Inflammatory macrophage (primary cell): ENCODE measurements at places on chromosomes 6 and 20.
A peak's percentile ranks its signal among the peaks of the same experiment; 100 is the strongest.

DNA sequence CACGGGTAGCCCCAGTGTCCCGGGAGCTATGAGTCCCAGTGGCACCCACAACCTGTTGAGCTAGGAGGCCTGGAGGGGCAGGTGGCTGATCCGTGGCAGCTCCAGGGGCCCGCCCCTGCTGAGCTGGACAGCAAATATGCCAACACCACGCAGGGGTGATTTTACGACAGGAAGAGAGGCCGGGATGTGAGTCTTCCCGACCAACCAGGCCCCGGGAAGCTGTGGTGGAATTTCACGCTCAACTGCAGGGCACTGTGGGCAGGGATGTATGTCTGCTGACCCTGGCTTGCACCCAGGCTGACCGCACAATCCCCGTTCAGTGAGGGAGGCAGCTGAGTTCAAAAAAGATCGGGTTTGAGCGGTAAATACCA is 183.9 kb downstream of the ERMARD start:
- no peak for DNase-seq

DNA sequence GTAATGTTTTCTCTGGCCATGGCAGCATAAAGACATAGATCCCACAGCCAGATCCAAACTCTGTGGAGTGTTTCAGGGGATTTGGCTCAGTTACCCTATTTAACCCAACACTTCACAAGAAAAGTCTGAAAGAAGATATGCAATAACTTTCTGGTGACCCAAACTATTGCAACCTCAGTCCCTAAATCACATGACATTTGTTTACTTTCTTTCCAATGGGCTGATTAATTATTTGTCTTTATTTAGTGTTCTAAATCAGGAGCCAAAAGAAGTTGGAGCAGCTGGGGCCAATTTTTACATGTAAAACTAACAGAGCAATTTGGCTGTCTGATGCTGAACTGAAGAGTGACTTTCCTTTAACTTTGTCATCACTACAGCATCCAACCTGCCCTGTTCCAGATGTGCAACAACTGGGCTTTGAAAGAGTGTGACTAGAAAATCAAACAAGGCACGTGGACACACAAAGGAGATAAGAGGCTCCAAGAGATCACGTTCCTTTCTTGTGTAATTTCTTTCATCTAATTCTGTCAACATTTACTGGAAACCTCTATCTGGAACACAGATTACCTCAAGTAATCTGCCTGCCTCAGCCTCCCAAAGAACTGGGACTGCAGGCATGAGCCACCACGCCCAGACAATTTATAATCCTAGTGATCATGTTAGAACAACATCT is 90.8 kb downstream of the TRMT11 start:
- no peak for DNase-seq

- DNase-seq: no peak
These were observed 28.4 kb downstream of the ARHGAP40 start for GRCh38 chr20:38629979-38630378.

DNA sequence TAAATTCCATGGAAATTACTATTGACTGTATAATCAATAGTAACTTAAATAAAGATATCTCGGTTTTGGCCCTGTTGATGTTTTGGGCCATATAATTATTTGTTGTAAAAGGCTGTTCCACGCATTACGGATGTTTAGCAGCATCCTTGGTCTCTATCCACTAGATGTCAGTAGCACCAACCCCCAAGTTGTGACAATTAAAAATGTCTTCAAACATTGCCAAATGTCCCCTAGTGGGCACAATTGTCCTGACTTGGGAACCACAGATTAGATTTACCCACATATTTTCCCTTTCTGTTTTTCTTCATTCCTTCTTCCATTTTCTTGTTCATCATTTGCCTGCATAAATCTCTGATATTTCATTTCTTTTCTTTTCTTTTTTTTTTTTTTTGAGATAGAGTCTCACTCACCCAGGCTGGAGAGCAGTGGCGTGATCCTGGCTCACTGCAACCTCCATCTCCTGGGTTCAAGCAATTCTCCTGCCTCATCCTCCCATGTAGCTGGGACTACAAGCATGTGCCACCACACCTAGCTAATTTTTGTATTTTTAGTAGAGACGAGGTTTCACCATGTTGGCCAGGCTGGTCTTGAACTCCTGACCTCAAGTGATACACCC is 13.6 kb upstream of the WFDC8 start:
- DNase-seq: peak; percentile 84

DNA sequence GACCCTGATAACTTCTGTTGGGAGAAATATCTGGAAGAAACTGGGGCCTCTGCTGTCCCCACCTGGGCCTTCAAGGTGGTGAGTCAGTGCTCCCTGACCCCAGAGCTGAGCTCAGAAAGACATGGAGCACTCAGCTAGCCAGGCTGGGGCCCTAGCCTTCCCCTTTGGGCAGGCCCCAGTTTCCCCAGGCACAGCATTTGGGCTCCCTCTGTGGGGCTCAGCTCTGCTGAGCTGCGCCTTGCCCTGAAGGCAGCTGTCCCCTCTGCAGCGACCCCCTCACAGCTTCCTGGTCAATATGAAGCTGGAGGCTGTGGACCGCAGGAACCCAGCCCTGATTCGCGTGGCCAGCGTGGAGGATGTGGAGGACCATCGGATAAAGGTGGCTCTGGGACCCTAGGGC is 24.8 kb upstream of the SGK2 start:
- no peak for DNase-seq

- peak; percentile 94 for DNase-seq
These were observed 5.2 kb downstream of the OCSTAMP start for GRCh38 chr20:46545077-46545826.

DNA sequence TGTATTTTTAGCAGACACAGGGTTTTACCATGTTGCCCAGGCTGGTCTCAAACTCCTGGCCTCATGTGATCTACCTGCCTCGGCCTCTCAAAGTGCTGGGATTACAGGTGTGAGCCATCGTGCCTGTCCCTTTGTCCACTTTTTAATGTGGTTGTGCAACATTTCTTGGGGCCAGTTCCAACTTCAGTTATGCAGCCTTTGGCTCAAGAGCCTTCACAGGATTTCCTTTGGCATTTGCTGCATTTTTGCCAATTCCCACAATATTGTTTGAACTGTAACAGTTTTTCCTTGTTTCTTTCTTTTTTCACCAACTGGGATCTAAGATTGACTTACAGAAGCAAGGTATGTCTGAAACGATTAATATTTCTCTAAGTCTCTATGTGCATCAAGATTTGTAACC is 63.6 kb downstream of the EDN1 start:
- no peak for DNase-seq

GRCh38 chr6:42781796-42782688 is at the start of gene BICRAL:
BICRAL (plus strand) TSS chr6:42782052; CDS start chr6:42822023, 39,971 bp downstream.
- peak; percentile 73 for DNase-seq

DNA sequence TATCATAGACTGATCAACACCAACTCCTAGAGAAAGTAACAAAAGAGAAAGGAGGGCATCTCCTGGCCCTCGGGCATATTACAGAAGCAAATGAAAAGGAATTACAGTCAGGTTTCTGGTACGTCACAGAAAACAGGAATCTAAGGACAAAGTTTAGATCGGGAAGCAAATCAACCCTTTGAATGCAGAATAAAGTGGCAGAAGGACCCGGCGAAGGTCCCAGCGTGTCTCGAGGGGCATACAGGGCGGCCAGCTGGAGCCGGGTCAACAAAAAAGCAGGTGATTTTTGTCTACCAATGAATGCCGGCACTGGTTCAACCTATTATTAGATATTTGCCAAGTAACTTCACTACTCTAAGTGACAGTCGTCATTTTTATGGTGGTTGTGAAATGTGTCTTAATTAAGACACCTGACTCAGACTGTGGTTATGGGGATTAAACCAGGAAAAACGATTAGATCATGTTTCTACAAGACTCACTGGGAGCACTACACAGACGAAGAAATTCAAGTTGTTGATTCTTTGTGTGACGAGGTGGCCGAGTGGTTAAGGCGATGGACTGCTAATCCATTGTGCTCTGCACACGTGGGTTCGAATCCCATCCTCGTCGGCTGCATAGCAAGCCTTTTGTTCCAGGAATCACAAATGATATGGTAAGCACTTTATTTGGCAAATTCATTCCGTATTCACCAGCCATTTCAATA is 12.4 kb upstream of the ZSCAN9 start:
- peak; percentile 74 for DNase-seq

- no peak for DNase-seq
These were observed 1.1 kb upstream of the JPH2 start for GRCh38 chr20:44187772-44188709.

- no peak for DNase-seq
These were observed 24.9 kb upstream of the SULF2 start for GRCh38 chr20:47810116-47810677.

GRCh38 chr6:155181498-155181897 is 82.3 kb upstream of the CLDN20 start:
- DNase-seq: no peak

DNA sequence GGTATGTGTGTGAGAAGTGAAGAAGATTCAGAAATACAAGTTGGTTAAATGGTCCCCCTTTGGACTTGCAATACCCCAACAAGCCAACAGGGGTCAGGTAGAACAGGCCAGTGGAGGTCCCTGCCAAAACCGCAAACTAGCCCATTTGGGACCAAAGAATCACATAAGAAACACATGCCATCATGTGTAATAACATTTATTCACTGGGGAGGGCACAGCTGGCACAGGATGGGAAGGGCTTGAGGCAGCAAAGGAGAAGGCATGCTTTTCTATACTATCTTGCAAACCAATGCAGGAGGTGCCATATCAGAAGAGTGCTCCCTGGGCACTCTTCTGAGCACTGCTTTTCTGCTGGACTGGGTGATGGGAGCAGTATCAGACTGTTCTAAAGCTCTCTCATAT is 116.1 kb upstream of the TRAF3IP2 start:
- peak; percentile 19 for DNase-seq

DNA sequence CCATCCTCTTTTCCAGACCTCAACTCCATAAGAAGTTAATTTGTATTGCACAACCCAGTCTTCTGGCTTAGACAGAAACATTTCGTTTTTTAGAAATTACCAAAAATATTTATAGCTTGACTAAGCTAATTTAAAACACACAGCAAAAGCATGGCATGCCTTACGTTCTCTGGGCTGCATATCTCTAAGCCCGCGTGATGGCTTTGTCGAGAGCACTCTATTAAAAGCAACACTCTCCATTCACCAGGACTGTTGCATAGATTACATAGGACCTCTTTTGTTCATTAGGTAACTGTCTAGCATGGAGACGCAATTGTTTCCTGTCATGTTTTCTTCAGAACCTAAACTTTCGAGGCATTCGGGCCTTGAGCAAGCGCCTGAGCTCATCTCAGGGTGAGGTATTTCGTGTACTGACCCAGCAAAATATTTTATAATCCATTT is 104.5 kb downstream of the IBTK start:
- no peak for DNase-seq

GRCh38 chr6:13484138-13484708 is 3.2 kb downstream of the GFOD1 start:
- DNase-seq: no peak

GRCh38 chr20:10864076-10864672 is 190.4 kb upstream of the JAG1 start:
- DNase-seq: peak; percentile 20

- DNase-seq: peak; percentile 99
These were observed at the start of gene DXO for GRCh38 chr6:31971993-31972708. DXO (minus strand) TSS chr6:31972138; CDS start chr6:31971675, 463 bp downstream.

- DNase-seq: no peak
These were observed 4.1 kb upstream of the CCR6 start for GRCh38 chr6:167118839-167119238.

DNA sequence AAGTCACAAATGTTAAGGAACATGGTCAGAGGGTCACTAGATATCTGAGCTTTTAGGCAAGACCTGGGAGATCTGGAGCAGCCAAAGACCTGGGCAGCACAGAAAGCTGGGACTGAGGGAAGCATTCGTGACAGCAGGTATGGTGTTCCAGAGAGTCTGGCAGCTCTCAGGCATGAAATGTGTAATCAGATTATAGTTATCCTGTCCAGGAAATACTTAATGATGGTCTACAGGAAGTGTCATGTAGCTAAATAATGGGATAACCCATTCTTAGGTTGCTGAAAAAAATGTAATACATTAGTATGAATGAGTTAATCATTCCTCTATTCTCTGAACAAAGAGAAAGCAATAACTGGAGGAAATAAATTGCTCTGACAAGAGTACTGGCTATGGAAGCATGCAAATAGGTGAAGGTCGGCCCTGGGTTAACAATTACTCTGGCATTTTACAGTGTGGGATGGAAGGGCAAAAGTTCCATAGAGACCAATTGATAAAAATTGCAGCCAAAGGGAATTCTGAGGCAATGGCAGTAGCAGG is 740.5 kb downstream of the CBLN4 start:
- DNase-seq: no peak

DNA sequence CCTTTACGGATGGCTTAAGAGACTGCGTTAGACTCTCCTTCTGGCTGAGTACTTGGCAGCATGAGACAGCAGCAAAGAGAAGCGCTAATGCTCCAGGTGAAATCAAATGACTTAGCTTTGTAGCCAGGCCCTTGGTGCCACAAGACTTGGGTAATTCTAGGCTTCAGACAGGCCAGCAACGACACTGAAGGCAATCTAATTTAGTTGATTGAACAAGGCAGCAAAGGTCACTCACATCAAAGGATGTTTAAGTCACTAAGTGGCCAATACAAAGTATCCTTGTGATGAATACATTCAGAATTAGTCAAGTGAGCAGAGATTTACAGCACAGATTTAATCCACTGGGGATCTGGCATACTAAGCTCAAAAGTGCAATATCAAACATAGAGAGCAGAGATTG is 113.2 kb downstream of the FAM83B start:
- DNase-seq: no peak

DNA sequence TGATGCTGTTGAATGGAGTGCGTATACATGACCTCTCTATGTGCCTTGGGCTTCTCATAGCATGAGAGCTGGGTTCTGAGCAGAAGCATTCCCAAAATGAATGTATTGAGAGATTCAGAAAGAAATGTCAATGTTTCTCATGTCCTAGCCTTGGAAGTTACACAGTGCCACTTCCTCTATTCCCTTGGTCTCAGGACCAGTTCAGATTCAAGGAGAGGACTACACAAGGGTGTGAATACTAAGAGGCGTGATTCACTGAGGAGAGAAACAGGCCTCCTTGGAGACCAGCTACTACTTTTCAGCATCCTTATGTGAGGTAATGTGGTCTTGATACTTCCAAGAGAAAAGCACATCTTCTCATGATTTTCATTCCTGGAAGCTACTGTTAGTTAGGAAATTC is 10.4 kb downstream of the PPARD start:
- no peak for DNase-seq

- no peak for DNase-seq
These were observed 282.2 kb upstream of the EPHA7 start for GRCh38 chr6:93701526-93701925.

DNA sequence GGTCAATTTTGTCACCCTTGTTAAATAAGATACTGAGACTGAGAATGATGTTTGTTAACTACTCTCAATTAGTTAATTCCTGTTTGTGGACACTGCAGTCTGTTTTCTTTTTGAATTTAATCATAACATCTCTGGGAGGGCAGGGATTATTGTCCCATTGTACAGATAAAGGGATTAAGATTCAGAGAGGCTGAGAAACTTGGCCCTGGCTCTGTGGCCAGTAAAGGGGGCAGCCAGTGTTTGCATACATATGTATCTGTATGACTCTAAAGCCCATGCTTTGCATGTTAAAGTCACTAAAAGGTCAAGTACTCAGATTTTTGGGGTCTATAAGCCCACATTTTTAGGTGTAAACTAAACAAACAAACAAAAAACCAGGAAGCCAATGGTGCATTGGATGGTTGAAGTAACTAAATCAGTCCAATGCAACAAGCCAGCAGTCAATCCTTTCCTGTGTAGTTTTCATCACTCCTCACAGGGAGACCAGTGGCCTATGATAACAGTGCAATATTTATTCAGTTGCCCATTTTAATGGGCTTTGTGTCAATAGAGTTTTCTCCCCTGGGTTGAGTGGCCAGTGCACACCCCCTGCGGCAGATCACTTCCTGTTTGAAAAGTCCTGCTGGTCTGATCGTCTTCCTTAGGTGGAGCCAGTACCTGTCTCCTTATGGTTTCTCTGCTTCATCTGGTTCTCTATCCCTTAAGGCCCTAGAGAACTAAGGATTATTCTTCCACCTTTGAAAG is 106.7 kb downstream of the SLX4IP start:
- DNase-seq: no peak
